Heart left ventricle (tissue), 16 donors: ENCODE measurements at places on chromosomes 2 and 18. TPM values are rescaled to one million over a fixed set of nuclear protein-coding genes. Genes with fewer than 3 reads are reported as not detected.

Gene GULP1
- 8.3 TPM for total RNA-seq

Gene DHRS9
- total RNA-seq = 1.3 TPM

DNA sequence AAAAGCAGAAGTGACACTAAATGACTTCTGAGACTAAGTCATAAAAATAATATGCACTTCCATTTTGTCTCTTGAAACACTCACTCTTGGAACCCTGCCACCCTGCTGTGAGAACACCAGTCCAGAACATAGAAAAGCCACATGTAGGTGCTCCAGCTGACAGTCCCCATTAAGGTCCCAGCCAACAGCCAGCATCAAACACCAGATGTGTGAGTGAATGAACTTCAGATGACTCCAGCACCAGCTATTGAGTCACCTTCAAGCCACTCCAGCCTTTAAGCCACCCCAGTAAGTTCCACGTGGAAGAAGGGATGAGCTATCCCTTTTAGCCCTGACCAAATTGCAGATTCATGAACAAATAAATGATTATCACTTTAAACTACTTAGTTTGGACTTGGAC lies 31.5 kb upstream of the LGALSL start:
- no peak for DNase-seq

DNA sequence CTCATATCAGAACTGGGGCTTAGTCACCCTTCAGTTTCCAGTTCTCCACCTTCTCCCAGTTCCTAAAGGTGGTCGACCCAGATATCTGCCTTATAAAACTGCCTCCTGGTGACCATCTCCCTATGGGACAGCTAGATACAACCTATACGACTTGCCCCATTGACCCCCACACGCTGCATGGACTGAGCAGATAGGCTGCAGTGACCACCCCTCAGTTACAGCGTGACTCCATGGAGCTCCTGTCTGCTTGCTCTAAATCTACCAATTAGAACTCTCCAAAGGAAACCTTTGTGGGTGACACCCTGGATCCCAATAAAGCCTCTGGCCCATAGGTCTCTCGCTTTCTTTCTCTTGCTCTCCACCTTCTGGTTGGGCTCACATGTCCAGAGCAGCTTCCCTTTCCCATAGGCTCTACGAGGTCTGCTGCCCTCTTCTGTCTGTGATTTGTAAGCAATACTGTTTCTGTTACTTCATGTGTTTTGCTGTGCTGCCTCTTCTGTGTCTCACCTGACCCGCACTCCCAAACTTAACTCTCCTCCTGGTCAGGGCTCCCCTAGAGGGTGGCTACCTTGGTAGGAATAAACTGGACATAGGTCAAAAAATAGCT lies 971.3 kb upstream of the FAM98A start:
- no peak for DNase-seq

- peak; percentile 21 for DNase-seq
Measured at GRCh38 chr18:31102025-31102684, at the start of gene DSC2. DSC2 (minus strand) TSS chr18:31102421; CDS start chr18:31101971, 450 bp downstream.

GRCh38 chr2:9574331-9574730 lies 18.7 kb upstream of the ADAM17 start:
- no peak for DNase-seq

- no peak for DNase-seq
Measured at GRCh38 chr2:135121016-135121657, 69.0 kb downstream of the RAB3GAP1 start.

- no peak for DNase-seq
Measured at GRCh38 chr2:108325756-108326155, 37.1 kb downstream of the SULT1C2 start.

- DNase-seq = peak; percentile 69
Measured at GRCh38 chr2:172431463-172431862, 4.1 kb downstream of the ITGA6 start.
